Activated effector memory CD4-positive, alpha-beta T cell treated with anti-CD3 and anti-CD28 coated beads, Interleukin-2, amount 50 U/mL, for 16 hours (primary cell): ENCODE measurements at places on chromosomes 7 and 10.

DNA sequence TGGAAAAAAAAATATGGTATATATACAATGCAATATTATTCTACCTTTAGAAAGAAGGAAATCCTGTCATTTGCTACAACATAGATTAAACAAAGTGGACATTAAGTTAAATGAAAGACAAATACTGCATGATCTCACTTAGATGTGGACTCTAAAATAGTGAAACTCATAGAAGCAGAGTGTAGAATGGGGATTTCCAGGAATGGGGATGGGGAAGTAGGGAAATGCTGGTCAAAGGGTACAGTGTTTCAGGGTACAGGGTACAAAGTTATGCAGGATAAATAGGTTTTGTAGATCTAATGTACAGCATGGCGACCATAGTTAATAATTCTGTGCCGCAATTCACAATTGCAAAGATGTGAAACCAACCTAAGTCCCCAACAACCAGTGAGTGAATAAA, 385.5 kb downstream of the SFMBT2 start:
- DNase-seq = no peak

DNA sequence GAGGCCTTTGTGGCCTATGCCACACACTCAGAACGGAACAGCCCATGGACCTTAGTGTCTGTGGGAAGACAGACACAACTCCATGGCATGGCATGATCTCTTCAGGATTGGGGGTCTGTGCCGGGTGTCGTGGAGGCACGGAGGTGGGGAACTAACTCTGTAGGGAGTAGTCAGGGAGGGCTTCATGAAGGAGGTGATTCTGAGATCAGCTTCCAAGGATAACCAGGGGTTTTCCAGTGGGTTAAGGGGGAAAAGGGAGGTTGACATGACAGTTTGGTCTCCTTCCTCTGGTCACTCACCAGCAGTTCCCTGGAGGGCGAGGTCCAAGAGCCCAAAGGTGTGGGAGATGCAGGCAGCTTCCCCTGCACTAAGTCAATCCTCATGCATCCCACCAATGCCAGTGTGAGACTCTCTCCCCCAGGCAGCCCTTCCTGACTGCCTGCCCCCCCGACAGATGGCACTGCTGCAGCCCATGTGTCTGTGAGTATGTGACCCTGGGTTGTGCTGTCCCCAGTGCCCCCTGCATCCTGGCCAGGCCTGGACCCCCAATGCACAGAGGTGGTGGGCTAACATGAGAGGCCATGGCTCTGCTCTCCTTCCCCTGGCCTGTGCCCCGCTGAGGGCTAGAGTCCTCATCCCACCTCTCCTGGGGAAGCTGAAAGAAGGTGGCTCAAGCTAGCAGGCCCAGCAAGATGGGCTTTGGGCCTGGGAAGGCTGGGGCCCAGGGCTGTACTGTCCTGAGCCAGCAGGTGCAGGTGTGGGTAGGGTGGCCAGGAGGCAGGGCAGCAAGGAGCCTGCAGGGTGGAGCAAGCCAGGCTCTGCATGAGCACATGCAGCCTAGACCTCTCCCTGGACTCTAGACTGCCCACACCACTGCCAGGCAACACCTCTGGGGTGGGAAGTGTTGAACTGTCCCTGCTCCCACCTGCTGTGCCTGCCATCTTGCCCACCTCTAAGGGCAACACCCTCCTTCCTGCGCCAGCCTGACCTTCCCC, 39.7 kb downstream of the RASGEF1A start:
- peak; percentile 60 for DNase-seq

- DNase-seq = peak; percentile 57
These were observed 209.6 kb downstream of the PTPRN2 start for GRCh38 chr7:158377800-158378623.

GRCh38 chr10:114911052-114911711, 26.8 kb upstream of the TRUB1 start:
- DNase-seq = no peak

DNA sequence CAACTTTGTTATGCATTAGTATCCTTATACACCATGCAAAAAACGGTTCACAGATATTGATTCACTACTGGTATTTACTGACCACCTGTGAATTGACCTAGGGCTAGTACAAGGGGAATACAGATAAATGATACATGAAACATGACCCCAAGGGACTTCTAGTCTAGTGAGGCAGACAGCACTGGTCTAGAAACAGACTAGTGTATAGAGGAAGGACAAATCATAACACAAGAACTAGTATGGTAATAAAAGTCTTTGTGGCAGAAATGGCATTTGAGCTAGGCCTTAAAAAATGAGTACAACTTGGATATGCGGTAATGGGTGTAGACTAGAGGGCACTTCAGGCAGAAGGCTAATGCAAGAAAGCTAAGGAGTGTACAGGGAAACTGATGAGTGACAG, 86.6 kb downstream of the SLC25A13 start:
- DNase-seq = no peak

GRCh38 chr10:12835709-12836108, 165.8 kb downstream of the CCDC3 start:
- no peak for DNase-seq

DNA sequence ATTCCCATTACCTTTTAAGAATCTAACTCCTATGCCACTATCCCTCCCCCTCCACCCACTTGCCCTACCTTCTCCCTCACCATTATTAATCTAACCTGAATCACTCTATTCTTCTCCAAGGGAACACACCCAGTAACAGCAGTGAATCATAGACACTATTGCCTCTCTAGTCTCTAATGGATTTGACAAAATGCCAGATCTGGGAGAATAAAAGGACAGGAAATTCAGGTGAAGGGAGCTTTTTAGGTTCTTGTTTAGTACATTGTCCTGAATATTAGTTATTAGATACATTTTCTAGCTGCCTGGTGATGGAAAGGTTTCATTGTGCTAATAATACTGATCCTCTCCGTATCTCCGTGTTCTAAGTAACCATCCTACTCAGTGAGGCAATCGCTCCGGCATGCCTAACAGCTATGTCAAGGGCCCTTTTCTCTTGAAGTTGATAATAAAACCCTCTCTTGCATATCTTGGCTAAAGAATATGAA, 4.1 kb upstream of the SFR1 start:
- no peak for DNase-seq

GRCh38 chr7:4775250-4775847, at the start of gene AP5Z1:
Gene AP5Z1, plus strand, starts transcription at chr7:4775623. Its CDS starts 93 bp downstream, at chr7:4775716.
- peak; percentile 98 for DNase-seq

DNA sequence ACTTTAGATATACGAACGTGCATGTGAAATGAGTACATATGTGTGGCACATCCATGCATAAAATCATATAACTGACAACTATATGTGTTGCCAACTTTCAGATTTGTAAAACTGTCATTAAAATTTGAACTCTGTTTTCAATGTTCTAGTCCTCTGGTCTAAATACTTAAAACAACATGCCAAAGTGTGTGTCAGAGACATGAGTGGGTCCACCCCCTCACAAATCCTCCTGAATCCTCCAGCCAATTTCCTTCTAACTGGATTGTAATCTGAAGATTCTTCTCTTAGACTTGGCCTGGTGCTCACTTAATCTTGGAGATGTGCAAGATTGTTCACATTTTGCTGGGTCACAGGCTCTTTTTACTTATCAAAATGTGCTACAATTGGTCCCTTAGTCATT, 184.1 kb downstream of the RELN start:
- DNase-seq = no peak

DNA sequence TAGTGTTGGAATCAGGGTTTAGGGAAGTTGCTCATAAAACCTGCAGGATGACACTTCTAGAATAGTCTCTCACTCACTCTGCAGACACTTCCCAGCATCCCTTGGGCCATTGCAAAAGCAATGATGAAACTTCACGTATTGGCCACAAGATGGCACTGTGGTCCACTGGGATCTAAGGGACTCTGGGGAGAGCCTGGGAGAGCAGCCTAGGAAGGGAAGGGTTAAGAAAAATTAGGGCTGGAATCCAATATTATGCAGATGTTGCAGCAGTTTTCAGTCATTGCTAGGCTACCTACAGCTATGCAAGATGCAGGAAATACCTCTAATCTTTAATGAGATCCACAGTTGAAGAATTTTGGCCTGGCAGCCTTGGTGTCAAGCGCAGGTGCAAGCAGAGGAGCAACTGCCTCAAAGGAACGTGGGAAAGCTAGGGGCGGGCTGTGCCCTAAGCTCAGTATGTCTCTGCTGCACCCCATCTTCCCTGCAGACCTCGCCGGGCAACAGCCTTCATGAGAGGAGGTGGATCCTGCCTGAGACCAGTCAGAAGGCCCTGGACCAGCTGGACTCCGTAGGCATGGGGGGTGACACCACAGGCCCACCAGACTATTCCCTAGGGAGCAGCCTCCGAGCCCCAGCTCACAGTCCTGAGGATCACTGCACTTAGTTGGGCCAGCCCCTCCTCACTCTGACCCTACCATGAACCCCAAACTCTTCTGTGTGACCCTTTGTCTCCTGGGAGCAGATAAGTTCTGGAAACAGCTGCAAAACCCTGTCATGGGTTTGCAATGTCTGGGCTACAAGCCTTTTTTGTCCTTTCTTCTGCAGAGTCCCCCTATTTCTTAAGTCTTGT, 127.9 kb upstream of the PRSS58 start:
- DNase-seq = peak; percentile 71

DNA sequence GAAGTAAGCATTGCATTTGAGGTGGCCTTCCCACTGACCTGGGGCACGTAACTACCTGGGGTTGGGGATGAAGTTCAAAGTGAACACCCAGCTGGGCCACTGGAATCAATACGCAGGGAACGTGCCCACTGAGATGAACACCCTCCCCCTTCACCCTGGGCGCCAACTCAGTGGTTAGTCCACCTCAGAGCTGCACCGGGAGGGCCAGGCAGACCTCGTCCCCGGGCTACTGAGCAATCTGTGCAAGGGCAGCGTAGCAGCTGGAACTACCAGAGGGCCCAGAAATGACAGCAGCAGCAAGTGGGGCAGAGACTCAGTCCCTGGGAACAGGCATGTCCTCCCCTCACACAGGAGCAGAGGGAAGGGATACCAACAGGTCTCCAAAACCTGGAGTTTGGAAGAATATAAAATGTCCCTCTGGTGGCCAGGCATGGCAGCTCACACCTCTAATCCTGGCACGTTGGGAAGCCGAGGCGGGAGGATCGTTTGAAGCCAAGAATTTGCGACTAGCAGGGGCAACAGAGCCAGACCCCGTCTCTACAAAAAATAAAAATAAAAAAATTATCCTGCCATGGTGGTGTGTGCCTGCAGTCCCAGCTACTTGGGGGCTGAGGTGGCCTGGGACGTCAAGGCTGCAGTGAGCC, 143.9 kb downstream of the SH3PXD2A start:
- DNase-seq = no peak

DNA sequence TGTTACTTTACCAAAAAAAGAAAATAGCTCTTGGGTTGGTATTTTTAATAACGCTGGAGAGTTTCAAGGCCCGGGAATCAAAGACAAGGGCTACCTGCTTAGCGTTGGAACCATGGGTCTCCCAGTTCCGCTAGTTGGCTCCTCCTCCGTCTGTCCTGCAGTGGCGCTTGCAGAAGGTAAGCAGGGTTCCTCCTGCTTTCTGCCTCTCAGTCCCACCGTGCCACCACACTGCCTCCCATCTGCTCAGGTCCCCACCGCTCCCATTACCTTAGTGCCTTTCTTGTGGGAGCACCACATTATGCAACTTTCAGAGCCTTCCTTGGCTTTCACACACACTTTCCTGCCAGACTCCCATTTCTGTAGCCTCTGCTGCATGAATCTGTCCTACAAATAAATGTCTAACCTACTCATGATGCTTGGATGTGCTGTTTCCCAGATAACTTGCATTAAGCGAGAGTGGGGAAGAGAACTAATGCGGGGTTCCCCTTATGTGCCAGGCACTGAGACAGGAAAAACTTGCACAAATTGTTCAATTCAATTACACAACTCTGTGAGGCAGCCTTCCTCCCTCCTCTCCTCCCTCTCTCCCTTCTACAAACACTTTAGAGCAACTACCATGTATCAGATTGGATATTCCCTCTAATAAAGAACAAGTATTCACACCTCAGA, 124.5 kb downstream of the AOAH start:
- no peak for DNase-seq

DNA sequence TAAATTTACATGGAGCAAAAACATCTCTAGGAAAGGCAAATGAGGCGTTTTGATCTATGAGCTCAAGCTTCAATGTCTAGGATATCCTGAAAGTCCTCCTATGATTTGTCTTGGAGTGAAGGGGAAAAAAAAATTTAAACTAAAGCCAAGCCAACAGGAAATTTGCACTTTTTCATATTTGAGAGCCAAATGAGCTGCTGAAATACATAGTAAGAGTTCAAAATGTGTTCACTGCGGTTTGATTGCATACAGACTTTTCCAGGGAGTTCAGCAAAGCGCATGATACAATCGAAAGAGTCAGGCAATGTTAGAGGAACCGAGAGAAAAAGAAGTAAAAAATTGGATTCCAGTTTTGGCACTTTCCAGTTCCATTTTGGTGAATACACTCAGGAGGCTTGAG, 633.4 kb upstream of the MGMT start:
- DNase-seq = no peak

GRCh38 chr7:30142710-30143109, 7.9 kb downstream of the MTURN start:
- DNase-seq = no peak

- no peak for DNase-seq
These were observed 11.7 kb downstream of the TLL2 start for GRCh38 chr10:96501985-96502384.

DNA sequence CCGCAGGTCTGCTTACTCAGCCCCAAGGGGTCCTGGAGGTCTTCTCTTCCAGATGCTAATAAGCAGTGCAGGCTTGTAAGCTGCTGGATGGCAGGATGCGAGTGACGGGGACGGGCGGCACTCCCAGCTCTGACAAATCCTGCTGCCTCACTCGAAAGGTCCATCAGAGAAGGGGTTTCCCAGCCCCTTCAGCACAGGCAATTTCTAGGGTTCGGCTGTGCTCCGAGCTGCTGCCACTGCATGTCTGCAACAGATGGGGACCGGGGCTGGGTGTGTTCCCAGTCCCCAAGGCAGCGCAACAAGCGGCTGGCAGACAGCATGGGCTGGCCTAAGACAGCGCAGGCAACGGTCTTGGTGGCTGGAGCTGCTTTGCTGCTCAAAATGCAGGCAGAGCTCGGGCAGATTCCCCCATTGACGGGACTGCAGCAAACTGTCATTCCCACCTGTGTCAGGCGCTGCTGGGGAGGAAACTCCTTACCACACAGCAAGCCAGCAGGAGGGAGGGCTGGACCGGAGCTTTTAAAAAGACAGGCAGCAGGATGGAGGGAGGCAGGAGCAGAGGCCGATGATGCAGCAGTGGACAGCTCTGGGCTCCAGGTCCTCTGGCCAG, 62.4 kb downstream of the PRKAG2 start:
- no peak for DNase-seq

DNA sequence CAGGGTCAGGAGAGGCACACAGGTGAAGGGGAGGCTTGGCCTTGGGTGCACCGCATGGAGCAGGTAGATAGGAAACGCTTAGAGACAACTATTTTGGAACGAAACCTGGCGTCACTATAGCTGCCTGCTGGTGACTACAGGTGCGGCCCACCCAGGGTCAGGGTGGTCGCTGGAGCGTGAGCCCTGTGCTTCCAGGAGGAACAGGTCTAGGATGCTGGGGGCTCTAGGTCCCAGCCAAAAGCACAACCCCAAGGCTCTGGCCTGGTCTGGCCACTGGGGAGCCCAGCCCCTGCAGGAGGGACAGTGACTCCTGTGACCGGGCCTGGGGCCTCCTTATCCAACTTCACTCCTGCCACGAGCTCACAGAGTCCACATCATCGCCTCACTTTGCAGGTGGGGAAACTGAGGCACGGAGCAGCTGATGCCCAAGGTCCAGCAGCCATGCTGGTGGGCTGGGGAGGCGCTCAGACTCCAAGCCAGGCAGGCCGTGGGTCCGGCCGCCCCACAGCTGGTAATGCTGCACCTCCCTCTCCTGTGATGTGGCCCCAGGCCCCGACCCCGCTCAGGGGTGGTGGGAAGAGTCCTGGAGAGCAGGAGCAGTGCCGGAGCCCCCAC, 9.0 kb downstream of the LFNG start:
- DNase-seq = no peak

GRCh38 chr7:52151559-52151958, 835.0 kb upstream of the COBL start:
- no peak for DNase-seq

- DNase-seq = no peak
These were observed 6.4 kb upstream of the CSTF2T start for GRCh38 chr10:51705774-51706173.
